ENCODE measurements at places on chromosomes 7 and 10.

DNA sequence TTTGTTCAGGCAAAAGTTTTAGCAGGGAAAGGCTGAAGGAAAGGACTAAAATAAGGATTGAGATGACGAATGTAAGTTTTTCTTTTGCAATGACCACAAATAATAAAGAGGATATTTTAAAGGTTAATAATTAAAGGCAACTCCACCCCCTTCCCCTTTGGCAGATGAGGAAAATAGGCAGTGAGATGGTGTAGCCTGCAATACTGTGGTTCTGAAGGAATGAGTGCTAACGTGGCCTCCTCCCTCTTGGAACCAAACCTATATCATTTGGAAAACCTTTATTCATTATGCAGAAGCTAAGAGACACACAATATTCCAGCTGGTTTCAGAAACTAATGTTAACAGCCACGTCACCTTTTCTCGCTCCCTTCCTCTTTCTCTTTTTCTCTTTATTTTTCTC is 70.9 kb upstream of the COL1A2 start:
- H3K36me3 ChIP-seq: peaks cover 10% of the 10 kb centered on the region
- DNase-seq: no peak
- H3K4me3 ChIP-seq: no peak overlapping the region
- no peak overlapping the region for H3K27ac ChIP-seq

- H3K27ac ChIP-seq: peak overlapping the region; percentile 92
- peak; percentile 43 for DNase-seq
- no peaks in the 10 kb centered on the region for H3K27me3 ChIP-seq
- peak overlapping the region; percentile 29 for H3K4me3 ChIP-seq
Observed at GRCh38 chr7:28509251-28510025, 97.1 kb downstream of the CREB5 start.

- H3K27me3 ChIP-seq: peaks cover 56% of the 10 kb centered on the region
- no peak overlapping the region for H3K27ac ChIP-seq
- no peak for DNase-seq
- H3K36me3 ChIP-seq: no peaks in the 10 kb centered on the region
- H3K4me1 ChIP-seq: peaks cover 18% of the 10 kb centered on the region
- peak overlapping the region; percentile 83 for H3K4me3 ChIP-seq
Observed at GRCh38 chr7:23473844-23474093, 3.5 kb upstream of the IGF2BP3 start.

GRCh38 chr7:128021366-128021765 is 9.9 kb downstream of the LRRC4 start:
- H3K27ac ChIP-seq: no peak overlapping the region
- peaks cover 6% of the 10 kb centered on the region for H3K4me1 ChIP-seq
- H3K4me3 ChIP-seq: no peak overlapping the region

DNA sequence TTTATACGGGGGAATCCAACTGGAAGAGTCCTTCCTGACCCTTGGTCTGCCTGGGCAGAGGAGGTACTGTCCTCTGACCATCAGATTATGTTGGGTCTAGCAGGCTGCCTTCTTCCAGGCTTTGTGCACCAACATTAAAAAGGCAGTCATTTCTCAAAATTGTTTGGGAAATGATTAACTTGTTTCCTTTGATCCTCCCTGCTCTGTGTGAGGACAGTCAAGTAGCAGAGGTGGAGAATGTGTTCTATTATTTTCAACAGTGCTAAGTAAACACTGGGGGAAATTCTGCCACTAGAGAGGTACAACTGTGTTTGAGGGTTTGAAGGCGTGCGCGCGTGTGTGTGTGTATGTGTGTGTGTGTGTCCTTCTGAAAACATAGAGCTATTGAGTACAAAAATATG is 20.6 kb downstream of the ACSL5 start:
- no peak for DNase-seq
- H3K4me3 ChIP-seq: no peak overlapping the region
- no peak overlapping the region for H3K27ac ChIP-seq
- peaks cover 18% of the 10 kb centered on the region for H3K4me1 ChIP-seq
